ENCODE measurements at places on chromosomes 3 and 15.

GRCh38 chr3:61439122-61439458 is 122.3 kb upstream of the PTPRG start:
- no peak for DNase-seq

- no peak for DNase-seq
Observed at GRCh38 chr15:98981851-98982722, 25.5 kb downstream of the PGPEP1L start.

DNA sequence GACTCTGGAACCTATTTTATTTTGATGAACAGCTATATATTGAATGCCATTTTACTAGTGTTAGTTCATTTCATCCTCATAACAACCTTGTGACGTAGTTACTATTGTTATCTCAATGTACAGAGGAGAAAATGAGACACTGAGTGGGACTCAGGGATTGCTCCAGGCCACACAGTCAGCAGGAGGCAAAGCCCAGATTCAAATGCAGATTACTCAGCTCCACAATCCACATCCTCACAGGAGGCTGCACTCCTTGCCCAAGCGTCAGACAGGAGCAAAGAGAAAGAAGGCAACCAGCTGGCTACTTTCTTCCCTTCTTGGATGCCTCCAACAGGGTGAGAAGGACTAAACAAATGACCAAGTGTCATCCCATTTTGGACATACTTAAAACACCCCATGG is 92.0 kb upstream of the CCDC54 start:
- DNase-seq = no peak

DNA sequence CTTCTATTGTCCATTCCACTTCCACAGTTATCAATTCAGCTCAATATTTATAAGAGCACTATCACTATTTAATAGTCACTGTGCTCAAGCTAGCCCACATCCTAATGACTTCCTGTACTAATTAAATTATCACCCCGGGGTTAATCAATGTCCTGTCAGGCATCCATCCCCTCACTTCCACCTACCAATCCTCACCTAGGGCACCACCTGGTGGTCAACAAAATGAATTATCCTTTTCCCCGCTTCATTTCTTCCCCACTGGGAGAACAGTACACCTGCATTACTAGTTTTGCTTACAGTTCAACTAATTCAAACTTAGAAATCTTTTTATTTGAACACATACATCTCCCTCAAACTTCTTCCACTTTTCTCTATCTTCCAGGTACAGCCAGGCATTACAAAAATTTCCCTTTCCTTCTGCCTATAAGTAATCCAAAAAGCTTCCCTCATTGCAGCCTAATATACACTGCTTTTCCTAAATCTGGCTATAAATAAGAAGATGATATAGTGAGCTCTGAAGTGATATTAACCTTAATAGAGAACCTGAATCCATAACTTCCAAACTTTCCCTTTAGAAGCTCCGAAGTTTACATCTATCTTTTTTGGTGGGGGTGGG is 68.5 kb downstream of the TMCC1 start:
- DNase-seq = peak; percentile 3

- no peak for DNase-seq
Observed at GRCh38 chr3:140844072-140844471, 97.6 kb upstream of the SLC25A36 start.

GRCh38 chr3:70067860-70068521 is 68.5 kb downstream of the SAMMSON start:
- no peak for DNase-seq

DNA sequence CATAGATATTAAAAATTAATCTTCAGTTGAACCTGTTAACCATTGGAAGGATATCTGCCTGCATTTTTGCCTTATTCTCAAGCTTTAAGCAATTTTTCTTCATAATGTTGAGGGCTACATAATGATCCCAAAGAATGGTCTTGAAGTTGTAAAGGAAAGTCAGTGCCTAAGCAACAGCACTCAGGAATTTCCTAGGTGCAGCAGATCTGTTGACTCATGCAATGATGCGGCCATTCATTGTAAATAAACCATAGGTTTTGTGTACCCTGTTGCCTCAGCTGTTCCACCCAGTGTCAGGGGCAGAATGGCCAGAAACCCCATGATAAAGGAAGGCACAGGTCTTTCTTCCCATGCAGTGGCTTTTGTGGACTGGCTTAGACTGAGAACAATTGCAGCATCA is 78.4 kb upstream of the TRIM42 start:
- no peak for DNase-seq

DNA sequence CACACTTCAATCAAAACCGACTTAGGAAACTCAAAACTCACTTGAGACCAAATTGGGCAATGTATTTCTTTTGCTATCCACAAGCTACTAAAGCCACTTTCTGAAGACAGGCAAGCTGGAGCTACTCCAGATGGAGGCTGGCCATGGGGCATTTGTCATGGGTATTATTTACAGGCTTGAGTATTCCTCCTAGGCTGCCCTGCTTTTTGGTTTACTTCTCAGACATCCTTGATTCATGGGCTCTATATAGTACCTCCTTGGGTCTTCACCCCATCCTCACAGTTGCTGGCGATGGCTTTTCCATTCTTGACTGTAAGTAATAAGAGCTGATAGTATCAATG is 18.6 kb upstream of the SYNM start:
- no peak for DNase-seq

GRCh38 chr3:176799675-176800074 is 397.6 kb downstream of the TBL1XR1 start:
- DNase-seq = no peak

GRCh38 chr15:28907338-28907960 is 21.7 kb downstream of the APBA2 start:
- DNase-seq = no peak

DNA sequence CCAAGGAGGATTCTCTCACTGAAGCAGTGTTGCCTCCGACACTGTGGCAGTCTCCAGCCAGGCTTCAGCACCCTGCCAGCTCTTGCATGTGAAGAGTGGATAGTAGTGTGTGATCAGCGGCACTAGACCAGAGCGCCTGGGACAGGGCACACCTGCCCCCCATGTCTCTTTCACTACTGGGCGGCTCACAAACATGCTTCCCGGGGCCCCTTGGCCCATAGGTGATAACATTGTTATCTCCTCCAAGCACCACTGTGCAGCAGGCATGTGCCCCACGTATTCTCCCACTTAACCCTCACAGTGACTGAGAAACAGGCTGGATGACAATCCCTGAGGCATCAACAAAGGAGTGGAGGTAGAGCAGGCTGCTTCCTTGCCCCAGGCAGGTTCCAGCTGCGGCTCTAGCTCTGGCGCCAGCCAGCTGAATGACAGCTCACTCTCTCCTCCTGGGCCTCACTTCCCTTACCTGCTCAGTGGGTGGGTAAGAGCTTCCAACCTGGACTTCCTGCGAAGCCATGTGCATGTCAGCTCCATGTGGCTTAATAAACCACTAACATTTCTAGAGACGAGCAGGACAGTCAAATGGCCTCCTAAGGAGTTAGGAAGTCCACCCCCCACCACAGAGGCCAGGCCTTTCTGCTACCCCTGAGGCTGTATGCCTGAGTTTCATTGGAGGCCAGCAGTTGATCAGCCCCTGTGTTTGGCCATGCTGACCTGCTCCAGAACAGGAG is 37.8 kb downstream of the KLF13 start:
- no peak for DNase-seq

DNA sequence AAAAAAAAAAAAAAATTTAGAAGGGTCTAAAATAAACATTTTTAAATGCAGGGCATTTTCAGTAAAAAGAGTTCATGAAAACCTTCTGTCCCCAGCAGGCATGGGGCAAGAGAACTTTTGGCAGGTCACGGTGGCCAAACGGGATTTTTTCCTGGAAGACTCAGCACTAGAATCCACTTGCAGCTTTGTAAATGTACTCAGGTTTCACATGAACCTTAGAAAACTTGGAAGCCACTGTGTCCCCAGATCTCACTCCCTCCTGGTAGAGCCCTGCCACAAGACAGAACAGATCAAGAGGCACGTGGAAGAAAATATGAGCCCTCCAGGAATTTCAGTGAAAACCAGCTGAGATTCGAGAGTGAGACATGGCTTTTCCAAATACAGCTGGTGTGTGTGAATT is 2.1 kb upstream of the GNB5 start:
- DNase-seq = no peak

DNA sequence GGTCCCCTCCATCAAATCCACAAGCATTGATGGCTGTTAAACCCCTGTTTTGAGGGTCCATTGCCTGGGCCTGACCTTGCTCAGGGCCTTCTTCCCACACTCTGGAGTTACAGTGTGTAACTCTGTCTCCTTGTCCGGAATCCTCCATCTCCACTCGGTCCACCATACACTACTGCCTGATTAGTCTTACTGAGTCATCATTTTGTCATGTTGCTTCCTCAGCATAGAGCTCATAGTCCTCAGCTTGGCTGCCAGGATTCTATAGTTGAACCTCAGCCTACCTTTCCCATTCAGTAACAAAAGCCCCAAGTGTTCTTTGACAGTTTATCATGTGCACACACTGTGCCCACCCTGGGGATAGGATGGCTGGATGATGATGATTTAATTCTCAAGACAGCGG is 113.0 kb downstream of the PDE8A start:
- DNase-seq = no peak

GRCh38 chr15:75140080-75140879 is 61.4 kb upstream of the C15orf39 start:
- DNase-seq = no peak

DNA sequence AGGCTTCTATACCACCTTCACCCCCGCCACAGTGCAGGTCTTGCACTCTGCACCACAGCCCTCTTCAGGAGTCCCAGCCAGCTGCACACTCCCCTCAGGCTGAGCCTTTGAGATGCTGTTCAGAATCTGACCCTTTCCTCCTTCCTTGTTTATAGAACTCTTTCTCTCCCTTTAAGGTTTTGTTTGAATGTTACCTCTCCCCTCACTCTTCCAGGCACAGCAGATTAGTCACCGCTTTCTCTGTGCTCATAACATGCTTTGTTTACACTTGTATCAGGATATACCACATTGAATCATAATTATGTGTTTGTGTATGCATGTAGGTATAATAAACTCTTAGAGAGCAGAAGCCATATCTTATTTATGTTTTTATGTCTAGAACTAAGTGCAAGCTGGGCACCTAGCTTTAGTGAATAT is 168.4 kb upstream of the BCL6 start:
- no peak for DNase-seq

Measured in T-helper 22 cell (primary cell).